ENCODE measurements at places on chromosomes 7 and 10.

DNA sequence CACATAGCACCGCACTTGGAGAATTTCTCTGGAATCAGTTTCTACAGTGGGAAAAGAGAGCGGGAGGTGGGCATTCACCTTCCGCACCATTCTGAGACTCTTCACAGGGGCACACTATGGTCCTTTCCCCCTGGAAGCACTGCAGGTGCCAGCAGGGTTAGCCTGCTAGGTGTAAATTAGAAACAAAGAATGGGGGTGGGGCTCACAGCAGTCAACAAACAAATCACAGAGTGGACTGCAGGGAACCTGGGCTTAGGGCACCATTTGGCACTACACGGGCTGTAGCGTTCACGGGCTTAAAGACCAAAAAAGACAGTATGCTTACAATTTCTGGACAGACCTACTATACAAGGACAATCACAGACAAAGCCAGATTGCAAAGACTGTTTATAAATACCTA, 8.0 kb upstream of the PKD1L1 start:
- DNase-seq = no peak

DNA sequence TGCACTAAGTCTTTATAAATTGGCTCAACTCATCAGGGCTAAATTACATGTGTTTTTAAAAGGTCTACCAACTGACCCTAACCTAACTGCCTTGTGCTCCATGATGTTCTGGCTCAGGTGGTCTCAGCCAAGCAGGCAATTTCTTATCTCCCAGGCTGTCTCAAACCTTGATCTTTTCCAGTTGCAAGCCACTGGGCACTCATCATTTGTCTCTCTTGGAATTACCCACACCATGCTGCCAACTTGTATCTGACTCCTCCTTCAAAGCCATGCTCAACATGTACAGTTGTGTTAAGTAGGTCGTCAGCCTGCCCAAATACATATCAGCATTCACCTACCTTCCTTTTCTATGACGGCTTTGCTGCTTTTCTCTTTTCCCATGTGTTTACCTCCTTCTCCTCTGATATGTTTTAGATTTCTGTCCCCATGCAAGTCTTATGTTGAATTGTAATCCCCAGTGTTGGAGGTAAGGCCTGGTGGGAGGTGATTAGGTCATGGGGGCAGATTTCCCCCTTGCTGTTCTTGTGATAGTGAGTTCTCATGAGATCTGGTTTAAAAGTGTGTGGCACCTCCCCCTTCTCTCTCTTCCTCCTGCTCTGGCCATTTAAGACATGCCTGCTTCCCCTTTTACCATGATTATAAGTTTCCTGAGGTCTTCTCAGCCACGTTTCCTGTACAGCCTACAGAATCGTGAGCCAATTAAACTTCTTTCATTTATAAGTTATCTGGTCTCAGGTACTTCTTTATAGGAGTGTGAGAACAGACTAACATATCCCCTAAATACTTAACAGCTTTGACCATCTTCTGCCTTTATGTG, 130.0 kb downstream of the ELAPOR2 start:
- no peak for DNase-seq

DNA sequence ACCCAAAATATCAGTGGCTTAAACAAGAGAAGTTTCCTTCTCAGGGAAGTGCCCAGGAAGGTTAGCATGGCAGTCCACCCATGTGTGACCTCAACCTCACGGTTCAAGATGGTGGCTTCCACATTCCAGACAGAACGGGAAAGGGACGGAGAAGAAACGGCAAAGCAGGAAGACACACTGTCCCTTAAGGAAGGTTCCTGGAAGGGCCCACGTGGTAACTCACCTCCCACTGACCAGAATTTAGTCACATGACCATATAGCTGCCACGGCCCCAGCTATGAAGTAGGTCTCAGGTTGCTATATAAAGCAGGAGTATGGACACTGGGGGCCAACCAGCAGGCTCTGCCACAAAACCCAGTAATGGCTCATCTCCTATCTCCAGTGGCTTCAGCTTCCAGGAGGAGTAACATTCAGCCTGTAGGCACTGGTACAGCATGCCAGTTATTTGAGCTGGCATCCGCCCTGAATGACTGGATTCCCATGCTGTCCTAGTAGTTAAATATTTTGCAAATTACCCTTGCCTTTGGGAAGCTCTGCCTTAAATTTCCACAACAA, 278.5 kb upstream of the KLF14 start:
- DNase-seq = no peak

- DNase-seq = no peak
Observed at GRCh38 chr7:19919261-19920095, 146.1 kb upstream of the TMEM196 start.

DNA sequence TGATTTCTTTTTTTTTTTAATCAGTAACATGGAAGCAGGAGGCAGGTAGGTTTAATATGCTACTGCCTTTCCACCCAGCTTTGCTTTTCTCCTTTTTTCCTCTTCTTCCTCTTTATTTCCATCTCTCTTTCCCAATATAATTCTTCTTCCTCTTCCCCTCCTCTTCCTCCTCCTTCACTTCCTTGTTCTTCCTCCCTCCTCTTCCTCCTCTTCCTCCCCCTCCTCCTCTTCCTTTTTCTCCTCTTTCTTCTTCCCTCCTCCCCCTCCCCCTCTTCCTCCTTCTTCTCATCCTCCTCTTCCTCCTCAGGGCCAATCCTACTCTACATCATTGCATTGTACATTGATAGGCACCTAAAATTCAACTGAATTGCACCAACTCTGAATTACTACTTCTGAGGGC, 11.4 kb downstream of the ZNF503 start:
- no peak for DNase-seq

- DNase-seq = no peak
Observed at GRCh38 chr7:158722574-158723237, 18.1 kb upstream of the NCAPG2 start.

- DNase-seq = peak; percentile 85
Observed at GRCh38 chr10:43105102-43105955, 28.5 kb downstream of the RET start.

DNA sequence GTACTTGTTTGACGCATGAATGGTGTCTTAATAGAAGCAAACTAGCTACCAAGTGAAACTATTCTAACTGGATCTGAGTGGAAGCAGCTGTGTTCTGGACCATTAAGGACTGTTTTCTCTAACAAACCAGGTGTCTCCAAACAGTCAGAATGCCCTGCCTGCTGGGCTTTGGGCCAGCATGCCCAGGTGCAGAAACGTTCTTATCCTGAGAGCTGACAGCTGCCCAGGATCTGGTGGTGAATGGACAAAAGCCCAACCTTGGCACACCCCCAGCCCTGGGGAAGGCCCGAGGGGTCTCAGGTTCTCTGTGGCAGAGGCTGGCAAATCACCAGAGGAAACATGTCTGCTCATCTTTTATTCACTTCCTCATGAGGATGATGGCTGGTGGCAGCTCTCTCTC, 48.2 kb upstream of the LAMB4 start:
- DNase-seq = no peak

GRCh38 chr10:12701696-12702095, 299.8 kb downstream of the CCDC3 start:
- no peak for DNase-seq

- no peak for DNase-seq
Observed at GRCh38 chr7:34163956-34164355, 258.6 kb downstream of the BMPER start.

DNA sequence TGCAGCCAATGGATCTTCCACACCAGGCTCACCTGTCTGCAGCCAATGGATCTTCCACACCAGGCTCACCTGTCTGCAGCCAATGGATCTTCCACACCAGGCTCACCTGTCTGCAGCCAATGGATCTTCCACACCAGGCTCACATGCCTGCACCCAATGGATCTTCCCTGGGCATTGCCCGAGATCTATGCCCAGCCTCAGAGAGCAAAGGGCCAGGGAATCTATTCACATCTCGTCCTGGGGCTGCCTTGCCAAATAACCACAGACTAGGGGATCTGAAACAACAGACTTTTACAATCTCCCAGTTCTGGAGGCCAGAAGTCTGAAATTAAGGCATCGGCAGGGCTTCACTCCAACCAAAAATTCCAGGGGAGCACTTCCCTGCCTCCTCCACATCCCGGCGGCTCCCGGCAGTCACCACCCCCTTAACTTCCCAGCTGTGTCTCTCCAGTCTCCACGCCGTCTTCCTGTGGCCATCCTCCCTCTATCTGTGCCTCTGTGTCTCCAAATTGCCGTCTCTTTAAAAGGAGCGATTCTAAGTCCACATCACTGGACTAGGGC, 92.4 kb upstream of the PPP2R2D start:
- no peak for DNase-seq

GRCh38 chr7:80807166-80807900, 111.5 kb downstream of the SEMA3C start:
- DNase-seq = no peak

DNA sequence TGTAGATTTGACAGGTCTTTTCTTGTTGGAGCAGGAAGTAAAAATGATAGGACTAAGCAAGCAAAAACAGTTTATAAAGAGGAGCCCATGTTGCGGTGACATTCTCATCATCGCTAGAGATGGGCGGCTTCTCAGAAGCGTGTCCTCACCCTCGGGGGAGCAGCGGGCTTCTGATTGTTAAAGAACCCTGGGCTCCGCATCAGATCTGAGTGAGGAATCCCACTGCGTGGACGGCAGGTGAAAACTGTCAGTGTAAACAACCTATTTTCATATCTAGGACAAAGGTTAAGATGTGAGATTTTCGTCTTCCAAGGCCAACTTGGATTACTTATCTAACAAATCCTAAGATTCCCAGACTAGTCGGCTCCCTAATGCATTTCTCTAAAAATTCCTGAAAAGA, 177.6 kb downstream of the ADARB2 start:
- DNase-seq = no peak

DNA sequence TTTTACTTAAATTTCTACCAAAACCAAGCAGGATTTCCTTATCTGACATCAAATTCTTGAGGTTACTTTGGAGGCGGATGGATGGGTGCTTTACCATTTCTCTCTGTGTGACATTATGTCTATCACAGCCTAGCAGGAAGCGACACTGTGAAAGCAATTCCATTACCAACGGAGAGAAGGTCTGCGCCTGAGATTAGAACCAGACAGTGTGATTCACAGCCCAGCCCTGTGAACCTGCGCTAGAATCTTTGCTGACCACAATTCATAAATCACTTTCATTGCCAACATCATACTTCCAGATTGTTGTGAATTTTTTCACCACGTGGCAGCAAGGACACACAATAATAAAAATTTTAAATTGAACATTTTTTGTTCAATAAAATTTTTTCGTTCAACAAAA, 126.5 kb downstream of the CUBN start:
- DNase-seq = no peak

DNA sequence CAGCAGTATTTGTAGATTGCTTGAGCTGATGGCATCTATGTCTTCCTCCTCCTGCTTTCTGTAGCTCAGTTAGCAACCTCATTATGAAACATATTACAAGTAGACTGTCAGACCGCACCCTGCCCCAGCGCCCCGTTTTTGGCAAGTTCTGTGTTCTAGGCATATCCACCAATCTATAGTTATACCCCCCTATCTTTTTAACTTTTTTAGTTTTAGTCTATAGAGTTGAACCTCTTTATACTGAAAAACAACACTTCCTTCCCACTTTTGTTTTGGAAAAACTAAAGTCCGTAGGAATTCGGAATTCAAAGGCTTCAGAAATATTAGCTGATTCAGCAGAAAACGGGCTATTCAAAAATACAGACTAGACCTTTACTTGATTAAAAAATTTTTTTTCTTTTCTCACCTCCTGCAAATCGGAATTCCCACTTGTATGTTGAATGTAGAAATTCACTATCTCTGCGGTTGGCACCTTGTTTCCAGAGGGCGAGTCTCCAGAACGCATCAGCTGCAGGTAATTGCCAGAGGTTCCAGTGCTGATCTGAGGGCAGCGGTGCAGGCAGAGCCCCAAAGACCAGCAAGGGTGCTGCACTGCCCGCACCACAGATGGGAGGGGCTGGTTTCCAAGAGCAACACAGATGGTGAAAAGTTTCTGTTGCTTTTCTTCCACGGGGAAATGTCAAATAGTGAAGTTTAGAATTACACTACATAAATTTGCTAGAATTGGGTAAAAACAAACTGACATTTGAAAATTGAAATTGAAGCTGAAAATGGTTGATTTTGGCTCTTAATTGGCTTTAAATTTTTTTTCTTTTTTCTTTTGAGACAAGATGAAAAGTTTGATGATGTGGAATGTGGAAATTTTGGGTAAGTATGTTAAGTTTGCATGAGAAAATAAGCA, 2.2 kb upstream of the FZD8 start:
- DNase-seq = peak; percentile 9
